Stimulated activated CD4-positive, alpha-beta T cell treated with anti-CD3 and anti-CD28 coated beads, Interleukin-1b, Interleukin-23, amount 100 ng/mL, for 1 hour (primary cell): ENCODE measurements at places on chromosomes 16 and 17.

GRCh38 chr16:87598431-87598830 lies 3.9 kb upstream of the JPH3 start:
- DNase-seq: no peak

- DNase-seq: no peak
These were observed 1.1 kb downstream of the P4HB start for GRCh38 chr17:81858967-81859905.

GRCh38 chr16:88885693-88886280 lies 19.3 kb upstream of the PABPN1L start:
- DNase-seq: no peak

DNA sequence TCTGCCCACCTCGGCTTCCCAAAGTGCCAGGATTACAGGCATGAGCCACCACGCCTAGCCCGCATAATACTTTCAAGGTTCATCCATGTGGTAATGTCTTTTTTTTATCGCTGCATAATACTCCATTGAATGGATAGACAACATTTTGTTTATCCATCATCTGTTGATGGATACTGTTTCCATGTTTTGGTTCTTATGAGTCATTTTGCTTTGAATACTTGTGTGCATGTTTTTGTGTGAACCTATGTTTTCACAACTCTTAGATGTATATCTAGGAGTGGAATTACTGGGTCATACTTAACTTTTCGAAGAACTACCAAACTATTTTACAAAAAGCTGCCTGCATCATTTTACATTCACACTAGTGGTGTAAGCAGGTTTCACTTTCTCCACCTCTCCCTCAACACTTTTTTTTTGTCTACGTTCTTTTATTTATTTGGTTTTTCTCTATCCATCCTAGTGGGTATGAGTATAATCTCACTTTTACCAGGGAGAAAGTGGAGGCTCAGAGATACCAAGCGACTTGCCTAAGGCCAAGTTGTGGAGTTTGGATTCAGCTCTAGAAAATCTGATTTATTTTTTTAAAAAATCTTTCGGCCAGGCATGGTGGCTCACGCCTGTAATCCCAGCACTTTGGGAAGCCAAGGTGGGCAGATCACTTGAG lies 151.2 kb downstream of the CMIP start:
- DNase-seq: no peak

DNA sequence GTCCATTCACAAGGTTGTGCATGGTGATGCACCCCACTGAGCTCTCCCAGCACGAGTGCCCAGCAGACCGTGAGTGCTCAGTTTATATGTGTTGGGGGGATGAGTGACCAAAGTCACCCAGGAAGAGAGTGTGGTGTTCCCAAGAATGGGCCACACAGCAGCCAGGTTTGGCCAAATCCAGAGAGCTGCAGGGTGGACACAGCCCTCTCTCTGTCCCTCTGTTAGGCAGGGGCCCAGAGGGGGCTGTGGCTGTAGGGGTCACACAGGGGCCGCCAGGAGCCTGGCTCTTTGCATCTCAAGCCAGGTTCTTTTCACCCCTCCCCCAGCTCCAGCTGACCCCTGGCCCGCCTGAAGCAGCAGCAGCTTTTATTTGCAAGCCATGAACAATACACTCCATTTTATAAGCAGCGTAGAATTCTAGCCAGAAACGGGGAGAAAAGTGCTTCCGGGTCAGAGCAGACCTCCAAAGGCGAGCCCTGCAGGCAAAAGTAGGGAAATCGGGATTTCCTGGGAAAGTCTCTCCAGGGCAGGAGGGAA lies 13.3 kb downstream of the COTL1 start:
- DNase-seq: no peak

- no peak for DNase-seq
These were observed 405.1 kb downstream of the TOX3 start for GRCh38 chr16:52141871-52142270.

GRCh38 chr17:36934692-36935630 lies 2.3 kb upstream of the LHX1 start:
- DNase-seq: no peak

GRCh38 chr16:54542805-54543505 lies 256.4 kb upstream of the IRX3 start:
- DNase-seq: no peak

DNA sequence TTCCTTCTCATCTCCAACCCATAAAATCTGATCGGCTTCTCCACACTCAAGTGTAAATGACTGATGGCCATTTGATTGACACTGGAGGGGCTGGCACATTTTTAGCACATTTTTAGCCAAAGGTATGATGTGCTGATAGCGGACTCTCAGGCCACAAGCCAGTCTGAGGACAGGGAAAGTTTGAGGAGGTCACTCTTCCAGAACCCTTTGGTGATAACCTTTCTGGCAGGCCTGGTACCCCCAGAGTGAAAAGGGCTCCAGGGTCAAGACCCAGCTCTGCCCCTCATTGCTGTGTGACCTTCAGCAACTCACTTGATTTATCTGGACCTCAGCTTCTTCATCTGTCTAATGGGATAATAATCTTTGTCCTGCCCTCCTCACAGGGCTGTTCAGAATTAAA lies 1.7 kb upstream of the NLRC5 start:
- DNase-seq: no peak

DNA sequence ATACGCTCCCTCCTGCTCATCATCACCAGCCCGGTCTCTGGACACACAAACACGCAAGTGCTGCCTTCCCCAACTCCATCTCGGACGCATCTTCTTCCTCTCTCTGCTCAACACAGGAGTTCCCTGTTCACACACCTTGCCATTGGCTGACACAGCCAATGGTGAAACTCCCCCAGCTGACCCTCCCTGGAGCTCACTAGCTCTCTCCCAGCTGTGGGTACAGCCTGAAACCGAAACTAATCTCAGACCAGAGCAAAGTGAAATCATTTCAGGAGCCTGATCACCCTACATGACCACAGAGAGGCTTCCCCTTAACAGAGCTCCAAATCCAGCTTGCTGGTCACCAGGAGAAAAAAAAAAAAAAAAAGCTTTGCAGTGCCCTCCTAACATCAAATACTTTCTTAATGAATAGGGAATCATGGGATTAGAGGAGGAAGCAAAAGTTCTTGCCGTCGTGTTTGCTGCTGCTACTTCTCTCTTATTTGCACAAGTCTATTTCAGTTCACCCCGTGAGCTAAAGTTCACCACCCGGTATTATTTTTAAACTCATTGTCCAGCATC lies 8.3 kb downstream of the CUEDC1 start:
- no peak for DNase-seq

- DNase-seq: no peak
These were observed 15.9 kb upstream of the ZFHX3 start for GRCh38 chr16:73063854-73064211.

GRCh38 chr17:76497979-76498875 lies 3.0 kb downstream of the RHBDF2 start:
- no peak for DNase-seq

DNA sequence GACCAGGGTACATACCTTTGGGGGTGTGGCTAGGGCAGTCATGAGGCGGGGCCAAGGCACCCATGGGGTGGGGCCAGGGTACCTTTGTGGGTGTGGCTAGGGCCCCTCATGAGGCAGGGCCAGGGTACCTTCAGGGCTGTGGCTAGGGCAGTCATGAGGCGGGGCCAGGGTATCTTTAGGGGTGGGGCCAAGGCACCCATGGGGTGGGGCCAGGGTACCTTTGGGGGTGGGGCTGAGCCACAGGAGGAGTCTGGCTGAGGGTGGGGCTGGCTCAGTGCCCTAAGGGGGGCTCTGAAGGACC lies 3.5 kb downstream of the GNG13 start:
- no peak for DNase-seq

DNA sequence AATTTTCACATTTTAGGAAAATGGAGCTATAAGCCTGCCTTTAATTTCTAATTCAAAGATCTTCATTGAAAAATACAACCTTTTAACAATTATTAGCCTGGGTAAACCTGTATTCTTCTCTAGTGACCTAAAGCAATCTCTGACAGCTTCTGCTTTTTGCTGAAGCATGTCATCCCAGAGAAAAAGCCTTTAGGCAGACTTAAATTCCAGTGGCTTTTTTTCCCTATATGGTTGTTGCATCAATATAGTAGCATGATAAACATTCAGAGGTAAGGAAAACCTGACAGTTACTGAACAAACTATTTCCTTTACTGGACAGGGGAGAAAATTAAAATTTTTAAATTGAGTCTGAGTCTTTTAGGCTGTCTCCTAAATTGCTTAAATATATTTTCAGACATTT lies 7.8 kb upstream of the EVI2A start:
- no peak for DNase-seq

- DNase-seq: no peak
These were observed 47.6 kb upstream of the LYRM9 start for GRCh38 chr17:27940503-27941428.

DNA sequence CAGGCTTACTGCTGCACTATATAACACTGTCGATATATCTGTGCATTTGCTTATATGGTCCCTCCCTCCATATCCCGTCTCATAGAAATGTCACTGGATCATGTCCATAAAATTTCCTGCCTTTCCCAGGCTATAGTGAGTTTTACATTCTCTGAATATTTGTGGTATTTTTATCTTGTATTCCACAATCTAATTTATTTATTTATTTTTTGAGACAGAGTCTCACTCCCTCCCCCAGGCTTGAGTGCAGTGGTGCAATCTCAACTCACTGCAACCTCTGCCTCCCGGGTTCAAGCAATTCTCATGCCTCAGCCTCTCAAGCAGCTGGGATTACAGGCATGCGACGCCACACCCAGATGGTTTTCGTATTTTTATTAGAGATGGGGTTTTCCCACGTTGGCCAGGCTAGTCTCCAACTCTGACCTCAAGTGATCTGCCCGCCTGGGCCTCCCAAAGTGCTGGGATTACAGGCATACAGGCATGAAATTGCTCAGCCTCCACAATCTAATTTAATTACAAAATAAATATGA lies 12.9 kb downstream of the TRIM37 start:
- no peak for DNase-seq

DNA sequence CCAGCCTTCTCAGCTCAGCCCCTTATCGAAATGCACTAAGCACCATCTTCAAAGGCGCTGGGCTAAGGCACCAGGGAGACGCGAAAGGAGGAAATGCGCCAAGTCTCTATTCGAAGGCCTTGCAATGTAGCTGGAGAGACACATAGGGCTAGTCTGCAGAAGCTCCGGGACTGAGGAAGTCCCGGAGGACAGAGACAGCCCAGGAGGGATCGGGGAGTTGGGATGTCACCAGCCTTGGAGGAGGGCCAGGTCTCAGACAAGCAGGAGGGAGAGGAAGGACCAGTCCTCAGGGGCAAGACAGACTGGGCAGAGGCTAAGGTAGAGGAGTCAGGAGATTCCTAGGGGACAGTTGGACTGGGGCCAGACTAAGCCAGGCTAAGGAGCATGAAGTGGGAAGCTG lies 8.5 kb downstream of the C17orf100 start:
- no peak for DNase-seq

GRCh38 chr17:39393736-39394135 lies 7.7 kb downstream of the FBXL20 start:
- no peak for DNase-seq

DNA sequence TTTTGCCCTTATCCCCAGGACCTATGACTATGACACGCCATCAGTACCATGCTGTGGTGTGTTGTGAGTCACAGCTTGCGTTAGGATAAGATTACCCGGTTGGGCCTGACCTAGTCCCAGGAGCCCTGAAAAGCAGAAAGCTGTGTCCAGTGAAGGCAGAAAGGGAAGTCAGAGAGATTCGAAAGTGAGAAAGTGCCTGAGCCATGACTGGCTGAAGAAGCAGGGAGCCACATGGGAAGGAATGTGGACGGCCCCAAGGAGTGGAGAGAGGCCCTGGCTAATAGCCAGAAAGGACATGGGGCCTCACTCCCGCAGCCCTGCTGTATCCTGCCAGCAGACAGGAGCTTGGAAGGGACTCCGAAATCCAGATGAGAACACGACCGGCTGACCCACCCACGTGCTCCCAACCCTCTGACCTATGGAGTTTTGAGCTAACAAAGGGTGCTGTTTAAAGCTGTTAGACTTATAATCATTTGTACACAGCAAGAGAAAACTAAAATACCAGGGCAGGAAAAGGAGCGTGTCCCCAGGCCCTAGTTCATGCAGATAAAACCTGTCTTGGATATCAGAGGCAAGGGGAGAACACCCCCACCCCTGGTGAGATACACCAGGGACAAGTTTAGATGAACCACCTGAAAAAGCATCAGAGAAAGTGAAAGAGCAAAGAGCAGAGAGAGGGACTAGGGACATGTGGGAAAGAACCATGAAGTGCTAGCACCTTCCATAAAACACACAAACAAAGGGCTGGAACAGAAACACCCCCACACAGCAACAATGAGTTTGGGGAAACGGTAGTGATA lies 115.3 kb downstream of the SLC39A11 start:
- no peak for DNase-seq

DNA sequence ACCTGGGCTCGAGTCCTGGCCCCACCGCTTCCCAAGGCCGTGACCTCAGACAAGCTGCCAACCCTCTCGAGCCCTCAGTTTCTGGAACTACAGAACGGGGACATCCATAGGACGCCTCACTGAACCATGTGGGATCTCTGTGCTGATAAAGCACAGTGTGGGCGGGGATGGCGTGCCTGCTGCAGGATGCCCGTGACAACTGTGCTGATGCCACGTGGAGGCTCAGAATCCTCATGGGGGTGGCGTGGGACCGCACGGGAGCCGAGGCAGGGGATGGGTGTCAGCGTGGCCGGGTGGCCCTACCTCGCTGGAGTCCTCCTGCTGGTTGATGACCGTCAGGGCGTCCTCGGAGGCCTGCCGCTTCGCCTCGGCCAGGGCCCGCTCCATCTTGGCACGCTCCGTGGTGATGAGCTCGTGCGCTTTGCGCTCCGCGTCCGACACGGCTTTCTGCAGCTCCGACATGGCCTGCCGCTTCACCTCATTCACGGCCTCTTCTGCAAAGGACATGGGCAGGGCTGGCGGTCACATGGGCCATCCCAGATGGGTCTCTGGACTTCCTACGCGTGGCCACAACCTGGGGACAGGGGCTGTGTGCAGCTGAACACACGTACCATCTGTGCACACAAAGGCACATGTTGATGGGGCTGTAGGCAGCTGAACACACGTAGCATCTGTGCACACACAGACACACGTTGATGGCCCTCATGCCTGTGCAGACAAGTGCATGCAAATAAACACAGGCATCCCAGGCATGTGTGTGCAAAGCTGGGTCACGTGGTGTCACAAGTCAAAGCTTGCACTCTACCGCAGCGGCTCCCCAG lies 12.7 kb upstream of the PABPN1L start:
- DNase-seq: no peak

DNA sequence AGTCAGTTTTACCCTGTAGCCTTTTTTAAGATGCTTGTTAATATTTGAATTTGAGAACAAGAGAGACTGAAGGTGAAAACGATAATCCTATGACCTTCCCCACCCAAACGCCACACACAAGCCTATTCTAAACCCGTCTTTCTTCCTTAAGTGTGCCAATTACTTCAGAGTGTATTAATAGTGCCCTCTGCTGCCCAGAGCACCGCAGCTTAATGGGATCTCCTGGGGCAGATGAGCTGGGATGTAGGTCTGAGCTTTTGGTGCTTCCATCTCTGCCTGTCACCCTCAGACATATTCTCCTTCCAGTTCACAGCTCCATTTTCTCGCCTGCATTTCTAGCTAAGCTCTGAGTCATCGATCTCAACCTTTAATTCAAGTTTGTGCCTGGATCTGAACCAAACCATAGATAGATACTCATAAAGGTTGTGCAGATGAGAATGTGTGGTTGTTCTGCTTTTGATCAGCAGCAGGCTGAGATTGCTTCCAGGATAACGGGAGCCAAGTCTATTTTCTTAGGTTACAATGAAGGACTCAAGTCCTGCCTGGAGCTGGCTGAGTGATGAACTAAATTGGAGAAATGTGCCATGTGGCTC lies 46.4 kb upstream of the CDH13 start:
- no peak for DNase-seq

- no peak for DNase-seq
These were observed 238.8 kb upstream of the CDH5 start for GRCh38 chr16:66127459-66128370.

GRCh38 chr16:8905795-8906591 lies 23.8 kb downstream of the LITAFD start:
- DNase-seq: no peak

- no peak for DNase-seq
These were observed 2.4 kb downstream of the CDH11 start for GRCh38 chr16:65119435-65119834.
